ENCODE measurements at places on chromosomes 12 and 14. TPM values are rescaled to one million over a fixed set of nuclear protein-coding genes. Genes with fewer than 3 reads are reported as not detected.
A peak's percentile ranks its signal among the peaks of the same experiment; 100 is the strongest.

DNA sequence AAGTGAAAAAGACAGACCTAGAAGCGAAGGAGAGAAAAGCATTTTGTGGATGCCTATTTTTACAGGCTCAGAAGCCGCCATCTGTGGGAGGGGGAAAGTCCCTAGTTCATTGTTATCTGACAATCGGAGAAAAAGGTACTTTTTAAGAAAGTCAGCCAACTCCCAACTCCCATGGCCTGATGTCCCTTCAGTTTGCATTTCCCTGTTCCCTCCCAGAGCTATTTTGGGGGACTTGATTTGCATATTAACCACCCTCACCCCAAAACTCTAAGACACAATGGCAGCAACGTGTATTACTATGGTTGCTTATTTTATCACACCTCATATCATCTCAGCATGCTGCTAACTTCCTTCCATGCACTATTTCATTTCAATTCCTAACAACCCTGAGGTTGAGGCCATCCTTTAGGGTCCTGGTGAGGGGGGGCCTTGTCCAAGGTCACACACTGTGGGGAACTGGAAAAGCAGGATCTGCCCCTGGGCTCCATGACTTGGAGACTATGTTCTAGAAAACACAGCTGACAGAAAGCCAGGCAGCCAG lies 18.7 kb downstream of the HVCN1 start:
- peak; percentile 60 for DNase-seq

GRCh38 chr14:40682131-40682913 lies 924.4 kb upstream of the LRFN5 start:
- no peak for DNase-seq

DNA sequence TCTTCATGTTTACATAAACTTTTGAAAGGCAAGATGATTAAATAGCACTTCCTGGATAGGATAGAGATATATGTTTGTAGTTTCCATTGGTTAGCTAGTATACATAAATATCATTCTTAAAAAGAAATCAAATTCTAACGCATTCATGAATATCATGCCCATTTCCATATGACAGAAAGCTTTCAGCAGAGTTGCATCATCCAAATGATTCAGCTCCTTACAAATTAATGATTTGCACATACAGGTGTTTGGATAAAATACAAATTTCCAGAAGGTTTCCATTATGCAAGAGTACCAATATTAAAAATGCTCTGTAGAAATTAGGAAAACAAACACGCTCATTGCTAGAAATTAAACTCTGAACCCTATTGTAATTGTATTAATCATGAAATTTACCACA lies 264.4 kb downstream of the FOXG1 start:
- no peak for DNase-seq

DNA sequence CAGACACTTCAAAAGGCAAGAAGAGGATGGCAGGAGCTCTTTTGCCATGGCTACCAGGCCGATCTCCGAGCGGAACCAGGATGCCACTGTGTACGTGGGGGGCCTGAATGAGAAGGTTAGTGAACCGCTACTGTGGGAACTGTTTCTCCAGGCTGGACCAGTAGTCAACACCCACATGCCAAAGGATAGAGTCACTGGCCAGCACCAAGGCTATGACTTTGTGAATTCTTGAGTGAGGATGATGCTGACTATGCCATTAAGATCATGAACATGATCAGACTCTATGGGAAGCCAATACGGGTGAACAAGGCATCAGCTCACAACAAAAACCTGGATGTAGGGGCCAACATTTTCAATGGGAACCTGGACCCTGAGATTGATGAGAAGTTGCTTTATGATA lies 9.8 kb downstream of the GARIN2 start:
- DNase-seq = no peak

DNA sequence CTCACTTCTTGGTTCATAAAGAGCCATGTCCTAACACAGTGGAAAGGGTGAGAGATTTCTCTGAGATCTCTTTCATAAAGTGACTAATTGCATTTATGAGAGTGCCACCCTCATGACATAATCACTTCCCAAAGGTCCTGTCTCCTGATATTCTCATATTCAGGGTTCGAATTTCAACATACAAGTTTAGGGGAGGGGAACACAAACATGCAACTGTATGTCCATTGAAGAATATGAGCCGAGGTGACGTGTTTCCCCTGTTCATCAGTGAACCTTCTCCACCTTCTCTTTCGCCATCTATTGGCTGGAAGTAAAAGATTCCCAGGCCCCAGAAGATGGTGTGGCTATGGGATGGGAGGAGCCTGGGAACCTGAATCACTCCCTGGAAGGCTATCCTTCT lies 354.2 kb upstream of the ATP2B1 start:
- DNase-seq = no peak

- no peak for DNase-seq
These were observed 10.5 kb downstream of the DHRS7 start for GRCh38 chr14:60154671-60155070.

DNA sequence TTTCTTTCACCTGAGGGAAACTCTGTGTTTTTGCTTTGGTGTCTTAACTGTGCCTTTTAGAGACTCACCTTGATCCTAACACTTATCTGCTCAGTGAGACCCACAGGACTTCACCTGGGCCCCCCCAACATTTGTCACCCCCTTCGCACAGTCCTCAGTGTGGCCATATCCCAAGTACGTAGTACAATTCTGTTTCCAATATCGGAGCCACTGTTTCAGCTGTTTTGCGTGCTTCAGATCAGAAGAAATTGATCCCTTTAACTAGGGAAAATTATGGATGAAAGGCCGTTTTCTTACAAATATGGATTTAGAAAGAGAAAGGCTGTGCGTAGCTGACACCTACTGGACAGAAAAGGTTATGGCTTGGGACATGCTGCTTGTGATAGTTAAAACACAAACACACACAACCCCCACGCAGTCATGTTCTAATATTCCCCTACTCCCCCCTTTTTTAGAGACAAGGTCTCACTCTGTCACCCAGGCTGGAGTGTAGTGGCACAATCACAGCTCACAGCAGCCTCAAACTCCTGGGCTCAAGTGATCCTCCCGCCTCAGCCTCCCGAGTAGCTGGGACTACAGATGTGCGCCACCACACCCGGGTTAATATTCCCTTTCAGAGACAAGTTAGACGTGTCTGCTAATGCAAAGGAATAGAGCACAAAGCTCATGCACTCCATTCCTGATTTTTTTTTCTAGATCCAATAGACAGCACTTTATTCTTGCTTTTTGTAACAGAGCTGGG lies 3.6 kb upstream of the SLC7A8 start:
- DNase-seq = peak; percentile 65

DNA sequence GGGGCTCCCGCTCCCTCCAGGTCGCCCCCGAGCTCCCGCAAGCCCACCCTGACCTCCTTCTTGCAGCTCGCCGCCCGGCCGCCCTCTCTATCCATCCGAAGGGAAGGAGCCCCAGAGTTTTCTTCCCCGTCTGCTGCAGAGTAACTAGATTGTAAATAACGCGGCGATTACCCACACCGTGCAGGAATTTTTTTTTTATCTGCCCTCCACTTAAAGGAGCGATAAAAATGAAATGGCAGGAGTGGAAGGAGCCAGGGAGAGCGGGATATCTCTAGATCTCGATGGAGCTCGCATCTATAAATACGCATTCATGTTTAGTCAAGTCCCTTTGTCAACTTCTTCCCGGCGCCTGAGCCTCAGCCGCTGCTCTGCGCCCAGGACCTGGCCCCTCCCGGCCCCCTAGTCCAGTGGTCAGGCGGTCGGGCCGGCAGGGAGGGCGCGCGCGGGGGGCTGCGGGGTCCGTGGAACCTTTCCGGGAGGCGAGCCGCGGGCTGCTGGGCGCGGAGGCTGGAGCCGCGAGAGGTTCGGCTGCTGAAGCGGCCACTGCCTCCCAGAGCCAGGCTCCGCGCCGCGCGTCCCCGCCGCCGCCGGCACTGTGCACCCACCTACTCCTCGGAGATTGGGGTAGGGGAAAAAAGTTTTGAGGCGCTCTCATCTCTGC lies 386.0 kb downstream of the BCAT1 start:
- DNase-seq = no peak

DNA sequence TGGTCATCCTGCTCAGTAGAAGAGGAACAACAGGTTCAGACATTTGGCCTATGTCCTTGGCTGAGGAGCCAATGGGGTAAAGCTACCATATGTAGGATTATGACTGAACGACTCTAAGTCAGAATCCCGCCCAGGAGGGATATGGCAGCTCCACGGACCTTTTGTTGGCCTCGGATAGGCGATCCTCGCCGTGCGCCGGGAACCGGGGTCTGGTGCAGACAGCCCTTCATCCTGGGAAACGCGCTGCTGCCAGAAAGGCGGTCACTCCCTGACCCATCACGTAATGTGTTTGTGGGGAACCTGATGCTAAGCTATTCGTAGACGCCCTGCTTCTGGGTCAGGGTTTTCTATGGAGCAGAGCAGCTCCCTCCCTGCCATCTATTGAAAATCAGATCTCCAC lies 178.9 kb upstream of the ALG10B start:
- no peak for DNase-seq

GRCh38 chr12:64009321-64010068 lies 165.0 kb downstream of the SRGAP1 start:
- no peak for DNase-seq

DNA sequence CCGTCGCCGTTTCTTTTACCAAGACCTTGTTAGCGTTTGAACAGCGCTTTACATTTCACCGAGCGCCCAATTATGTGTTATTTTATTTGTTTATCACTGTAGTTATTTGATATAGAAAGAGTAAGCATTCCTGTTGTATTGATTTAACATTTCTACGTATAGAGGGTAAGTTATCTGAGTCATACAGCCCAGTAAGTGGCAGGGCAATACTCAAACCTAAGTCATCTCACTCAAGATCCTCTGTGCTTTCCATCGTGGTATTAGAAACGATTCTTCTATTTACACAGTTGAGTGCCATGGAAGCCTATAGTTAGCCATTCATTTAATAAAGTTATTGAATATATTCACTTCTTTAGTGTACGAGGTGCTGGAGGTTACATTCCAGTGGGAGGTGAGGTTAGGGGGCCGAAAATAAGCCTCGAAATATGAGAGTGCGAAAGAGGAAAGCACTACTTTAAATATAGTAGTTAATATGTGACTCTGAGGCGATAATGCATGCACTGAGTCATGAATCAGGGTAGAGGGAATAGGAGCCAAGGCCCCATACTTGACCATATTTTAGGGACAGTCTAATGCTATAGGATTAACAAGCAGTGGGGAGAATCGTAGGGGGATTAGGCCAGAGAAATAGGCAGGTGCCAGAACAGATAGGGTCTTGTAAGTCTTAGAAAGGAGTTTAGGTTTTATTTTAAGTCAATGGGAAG lies 629 bp downstream of the RAD51AP1 start:
- DNase-seq = no peak

- no peak for DNase-seq
These were observed 106.0 kb downstream of the ITPR2 start for GRCh38 chr12:26726956-26727355.

- no peak for DNase-seq
These were observed 350.1 kb upstream of the ATP2B1 start for GRCh38 chr12:90058704-90059103.

IFNG-AS1 gene
- total RNA-seq = 36.8 TPM

EFS gene
- not detected for total RNA-seq

NTS gene
- not detected for total RNA-seq

CBLN3 gene
- 6.7 TPM for total RNA-seq

CACNA2D4 gene
- not detected for total RNA-seq

CLMN gene
- total RNA-seq = 13.0 TPM

KRT85 gene
- not detected for total RNA-seq

ALX1 gene
- total RNA-seq = not detected

C3AR1 gene
- not detected for total RNA-seq

KCNC2 gene
- total RNA-seq = not detected
